ENCODE measurements at places on chromosomes 3 and 15. TPM values are rescaled to one million over a fixed set of nuclear protein-coding genes. Genes with fewer than 3 reads are reported as not detected.
A peak's percentile ranks its signal among the peaks of the same experiment; 100 is the strongest.

DNA sequence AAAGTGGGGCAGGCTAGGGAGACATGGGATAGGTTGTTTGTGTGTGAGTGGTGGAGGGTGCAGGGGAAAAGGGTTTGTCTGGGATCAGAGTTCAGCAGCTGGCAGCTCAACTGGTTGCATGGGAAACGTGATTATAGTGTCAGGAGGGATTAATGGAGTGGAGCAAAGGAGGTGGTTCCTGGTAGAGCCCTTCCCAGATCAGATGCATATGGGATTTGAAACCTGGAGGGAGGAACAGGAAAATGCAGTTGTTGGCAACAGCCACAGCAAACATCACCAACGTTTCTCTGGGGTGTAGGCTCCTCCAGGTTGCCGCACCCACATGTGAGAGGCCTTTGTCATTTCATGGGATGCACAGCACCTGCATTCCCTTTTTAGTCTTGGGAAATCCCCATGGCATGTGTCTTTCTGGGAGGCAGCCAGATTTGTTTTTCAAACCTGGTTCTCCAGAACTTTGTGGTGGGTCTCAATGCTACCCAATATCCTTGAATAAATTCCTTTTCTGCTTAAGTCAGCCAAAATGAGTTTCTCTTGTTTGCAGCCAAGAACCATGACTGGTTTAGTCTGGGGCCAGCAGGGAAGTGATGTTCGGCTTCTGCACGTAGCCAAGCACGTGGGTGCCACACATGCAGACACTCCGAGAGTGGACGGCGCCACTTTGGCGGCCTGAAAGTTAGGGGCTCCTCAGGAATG lies 61.3 kb downstream of the BDH1 start:
- no peak for DNase-seq

DNA sequence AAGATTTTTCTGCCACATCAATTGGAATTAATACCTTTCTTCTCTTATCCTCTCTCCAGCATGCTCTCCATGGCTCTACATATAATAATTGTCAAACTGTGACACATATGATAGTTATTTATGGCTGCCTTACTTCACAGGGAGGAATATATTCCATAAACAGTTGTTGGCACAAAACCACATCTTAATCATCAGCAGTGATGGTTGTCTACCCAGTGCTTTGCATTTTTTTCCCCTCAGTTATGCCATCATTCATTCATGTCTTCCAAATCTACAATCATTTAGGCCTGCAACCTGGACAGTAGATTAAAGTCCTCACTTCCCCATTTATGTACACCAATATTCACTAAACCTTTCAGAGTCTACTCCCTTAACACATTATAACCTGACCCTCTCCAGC lies 107.7 kb downstream of the THRB start:
- no peak for DNase-seq

- peak; percentile 50 for DNase-seq
Measured at GRCh38 chr3:35908366-35909232, 269.3 kb downstream of the ARPP21 start.

SLC7A14 gene
- polyA plus RNA-seq: 0.58 TPM

DPPA2 gene
- polyA plus RNA-seq: not detected

DNA sequence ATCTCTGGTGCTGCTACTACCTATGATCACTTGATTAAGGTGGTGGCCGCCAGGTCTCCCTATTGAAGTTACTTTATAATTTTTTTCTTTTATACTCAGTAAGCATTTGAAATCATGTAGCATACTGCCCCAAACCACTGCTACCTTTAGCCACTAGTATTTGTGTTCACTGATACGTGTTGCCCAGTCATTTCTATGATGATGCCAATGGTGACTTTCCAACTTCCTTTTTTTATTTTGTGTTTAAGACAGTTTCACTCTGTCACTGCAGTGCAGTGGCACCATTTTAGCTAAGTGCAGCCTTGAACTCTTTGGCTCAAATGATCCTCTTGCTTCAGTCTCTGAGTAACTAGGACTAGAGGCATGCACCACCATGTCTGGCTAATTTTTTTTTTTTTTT lies 598.2 kb downstream of the NAALADL2 start:
- DNase-seq: no peak

ALDH1A3 gene
- 10.9 TPM for polyA plus RNA-seq

DNA sequence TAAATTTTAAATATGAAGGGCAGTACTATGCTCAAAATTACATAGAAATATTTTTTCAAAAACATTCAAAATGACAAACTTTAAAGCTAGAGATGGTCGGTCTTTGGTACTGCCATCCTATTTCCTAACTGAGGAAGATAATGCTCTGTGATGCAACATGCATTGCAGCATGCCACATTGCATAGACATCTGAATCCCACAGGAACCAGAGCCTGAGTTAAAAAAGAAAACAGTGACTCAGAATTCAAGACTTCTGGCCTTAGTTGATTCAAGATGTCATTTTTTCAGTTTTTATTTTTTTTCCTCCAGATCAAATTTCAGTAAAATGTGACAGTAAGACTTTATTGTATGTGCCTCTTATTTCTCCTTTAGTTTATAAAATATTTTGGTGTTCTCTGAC lies 33.1 kb downstream of the TP63 start:
- DNase-seq: peak; percentile 18

RLBP1 gene
- 0.30 TPM for polyA plus RNA-seq

GRCh38 chr3:126160243-126161210 lies 19.9 kb downstream of the ALDH1L1 start:
- DNase-seq: no peak

FGF7 gene
- 24.1 TPM for polyA plus RNA-seq

GRCh38 chr3:109140318-109140717 lies 3.8 kb downstream of the C3orf85 start:
- DNase-seq: no peak

SCN11A gene
- 4.0 TPM for polyA plus RNA-seq

CIDEC gene
- polyA plus RNA-seq: 2.7 TPM

GRCh38 chr3:19945969-19946831 lies 697 bp upstream of the RAB5A start:
- DNase-seq: peak; percentile 8

All from hindlimb muscle (tissue), 1 donor.